ENCODE measurements at places on chromosomes 13 and 19.

DNA sequence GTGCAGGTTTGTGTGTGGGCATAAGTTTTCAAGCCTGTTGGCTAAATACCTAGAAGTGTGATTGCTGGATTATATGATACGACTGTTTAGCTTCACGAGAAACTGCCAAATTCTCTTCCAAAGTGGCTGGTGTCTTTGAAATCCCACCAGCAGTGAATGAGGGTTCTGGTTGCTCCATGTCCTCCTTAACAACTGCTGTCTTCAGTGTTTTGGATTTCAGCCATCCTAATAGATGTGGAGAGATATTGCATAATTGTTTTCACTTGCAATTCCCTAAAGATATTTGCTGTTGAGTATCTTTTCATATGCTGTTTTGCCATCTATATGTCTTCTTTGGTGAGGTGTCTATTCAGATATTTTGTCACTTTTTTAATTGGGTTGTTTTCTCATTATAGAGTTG is 390.5 kb downstream of the ZNF536 start:
- no peak for DNase-seq

DNA sequence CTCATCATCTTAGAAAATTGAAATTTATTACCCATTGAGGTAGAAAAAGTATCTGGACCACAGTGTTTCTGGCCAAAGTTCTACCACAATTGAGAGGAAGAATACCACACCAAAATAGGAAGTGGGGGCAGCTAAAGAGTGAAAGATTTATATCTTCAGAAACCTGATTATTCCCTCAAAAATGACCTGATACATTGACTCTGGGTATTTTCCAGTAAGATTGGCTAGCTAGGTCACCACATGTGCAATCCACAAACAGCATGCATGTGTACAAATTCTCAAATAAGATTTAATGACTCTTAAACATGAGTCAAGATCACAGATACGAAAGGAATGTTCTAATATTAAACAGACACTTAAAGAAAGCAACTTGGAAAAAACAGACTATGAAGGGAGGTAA is 1516.2 kb upstream of the PCDH20 start:
- no peak for DNase-seq

DNA sequence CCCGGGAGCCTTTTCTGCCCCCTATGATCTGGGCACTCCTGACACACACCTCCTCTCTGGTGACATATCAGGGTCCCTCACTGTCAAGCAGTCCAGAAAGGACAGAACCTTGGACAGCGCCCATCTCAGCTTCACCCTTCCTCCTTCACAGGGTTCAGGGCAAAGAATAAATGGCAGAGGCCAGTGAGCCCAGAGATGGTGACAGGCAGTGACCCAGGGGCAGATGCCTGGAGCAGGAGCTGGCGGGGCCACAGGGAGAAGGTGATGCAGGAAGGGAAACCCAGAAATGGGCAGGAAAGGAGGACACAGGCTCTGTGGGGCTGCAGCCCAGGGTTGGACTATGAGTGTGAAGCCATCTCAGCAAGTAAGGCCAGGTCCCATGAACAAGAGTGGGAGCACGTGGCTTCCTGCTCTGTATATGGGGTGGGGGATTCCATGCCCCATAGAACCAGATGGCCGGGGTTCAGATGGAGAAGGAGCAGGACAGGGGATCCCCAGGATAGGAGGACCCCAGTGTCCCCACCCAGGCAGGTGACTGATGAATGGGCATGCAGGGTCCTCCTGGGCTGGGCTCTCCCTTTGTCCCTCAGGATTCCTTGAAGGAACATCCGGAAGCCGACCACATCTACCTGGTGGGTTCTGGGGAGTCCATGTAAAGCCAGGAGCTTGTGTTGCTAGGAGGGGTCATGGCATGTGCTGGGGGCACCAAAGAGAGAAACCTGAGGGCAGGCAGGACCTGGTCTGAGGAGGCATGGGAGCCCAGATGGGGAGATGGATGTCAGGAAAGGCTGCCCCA is 8.5 kb upstream of the CEACAM7 start:
- no peak for DNase-seq

- no peak for DNase-seq
Measured at GRCh38 chr13:83935566-83935965, 53.3 kb upstream of the SLITRK1 start.

DNA sequence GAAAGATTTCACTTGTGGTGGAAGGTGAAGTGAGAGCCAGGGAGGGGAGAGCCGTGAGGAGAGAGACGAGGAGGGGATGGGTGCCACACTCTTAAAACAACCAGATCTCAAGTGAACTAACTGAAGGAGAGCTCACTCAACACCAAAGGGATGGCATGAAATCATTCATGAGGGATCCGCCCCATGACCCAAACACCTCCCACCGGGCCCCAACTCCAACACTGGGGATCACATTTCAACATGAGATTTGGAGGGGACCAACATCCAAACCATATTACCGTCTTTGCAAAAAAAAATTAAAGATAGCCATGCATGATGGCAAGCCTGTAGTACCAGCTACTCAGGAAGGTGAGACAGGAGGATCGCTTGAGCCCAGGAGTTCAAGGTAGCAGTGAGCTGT is 34.9 kb upstream of the POP4 start:
- DNase-seq: no peak

Data from NCI-H2029 (cell line).